ENCODE measurements at places on chromosomes 11 and 22. TPM values are rescaled to one million over a fixed set of nuclear protein-coding genes. Genes with fewer than 3 reads are reported as not detected.

PGA4 gene
- not detected for total RNA-seq

TOM1 gene
- total RNA-seq: 37.8 TPM

MS4A6E gene
- not detected for total RNA-seq

TRAF6 gene
- 13.5 TPM for total RNA-seq

LMNTD2 gene
- total RNA-seq: 4.8 TPM

DBX1 gene
- not detected for total RNA-seq

BBOX1 gene
- not detected for total RNA-seq

AQP11 gene
- 0.20 TPM for total RNA-seq

MRGPRX3 gene
- total RNA-seq: not detected

OR52I1 gene
- not detected for total RNA-seq

RAG1 gene
- total RNA-seq: 0.10 TPM

PAX6 gene
- not detected for total RNA-seq

CD248 gene
- 2.5 TPM for total RNA-seq

GTF2H1 gene
- 50.6 TPM for total RNA-seq

GRCh38 chr11:114239753-114240161 is 56.4 kb upstream of the NNMT start:
- DNase-seq: no peak

DNA sequence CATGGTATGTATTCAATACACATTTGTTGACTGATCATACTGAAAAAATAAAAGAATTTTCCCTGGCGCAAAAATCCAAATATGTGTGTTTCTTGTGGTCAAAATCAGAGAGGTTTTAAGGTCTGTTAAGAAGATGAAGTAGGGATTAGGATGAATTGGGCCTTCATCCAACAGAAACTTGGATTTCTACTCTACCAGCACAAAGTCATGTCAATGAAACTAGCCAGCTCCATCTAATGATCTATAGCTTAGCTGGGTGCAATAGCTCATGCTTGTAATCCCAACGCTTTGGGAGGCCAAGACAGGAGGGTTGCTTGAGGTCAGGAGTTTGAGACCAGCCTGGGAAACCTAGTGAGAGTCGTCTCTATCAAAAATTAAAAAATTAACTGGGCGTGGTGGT is 65.5 kb downstream of the USP35 start:
- DNase-seq: no peak

GRCh38 chr11:129417458-129417857 is 41.8 kb downstream of the BARX2 start:
- no peak for DNase-seq

DNA sequence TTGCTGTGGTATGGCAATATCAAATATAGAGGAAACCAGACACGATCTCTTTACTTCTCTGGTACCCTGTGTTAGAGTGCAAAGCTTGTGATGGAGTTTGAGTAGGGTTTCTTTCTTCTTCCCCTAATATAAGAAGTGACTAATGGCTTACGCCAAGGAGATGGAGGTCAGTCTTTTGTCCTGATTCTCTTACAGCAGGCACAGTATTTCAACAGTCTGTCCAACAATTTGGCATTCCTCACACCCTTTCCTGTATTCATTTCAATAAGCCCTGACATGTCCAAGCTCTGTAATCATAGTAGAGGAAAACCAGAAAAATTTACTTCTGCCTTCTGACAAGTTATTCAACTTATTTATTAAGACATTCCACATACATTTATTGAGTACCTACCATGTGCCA is 546.2 kb downstream of the TMEM135 start:
- no peak for DNase-seq

DNA sequence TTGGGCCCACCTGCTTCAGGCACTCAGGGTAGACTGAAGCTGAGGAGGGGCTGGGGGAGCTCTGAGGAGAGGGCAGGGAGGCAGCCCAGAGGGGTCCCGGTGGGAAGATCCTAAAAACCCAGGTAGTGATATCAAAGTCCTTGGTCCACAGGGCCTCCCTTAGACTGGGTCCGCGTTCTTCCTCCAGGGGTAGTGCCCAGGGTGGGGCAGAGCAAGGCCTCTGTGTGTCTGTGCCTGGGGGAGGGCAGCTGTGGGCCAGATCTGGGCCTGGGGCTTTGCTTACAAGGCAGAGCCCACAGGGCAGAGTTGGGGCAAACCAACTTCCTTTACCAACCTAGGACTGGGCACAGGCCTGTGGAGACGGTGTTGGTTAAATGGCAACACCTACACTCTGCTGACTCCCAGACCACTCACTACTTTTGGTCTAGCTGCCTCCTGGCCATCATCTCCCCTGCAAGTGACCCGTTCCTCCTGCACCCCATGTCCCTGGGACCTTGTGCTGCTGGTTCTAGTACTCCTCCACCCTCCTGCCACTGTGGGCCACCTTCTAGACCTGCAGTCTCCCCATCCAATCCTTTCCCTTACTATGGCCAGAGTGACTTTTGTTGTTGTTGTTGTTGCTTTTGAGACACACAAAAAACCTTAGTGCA is 15.8 kb downstream of the ATG16L2 start:
- DNase-seq: no peak

- no peak for DNase-seq
These were observed 2.7 kb downstream of the DTX4 start for GRCh38 chr11:59174664-59175033.

- no peak for DNase-seq
These were observed 7.6 kb upstream of the OR52K2 start for GRCh38 chr11:4441515-4441914.

GRCh38 chr11:101188801-101189200 is 59.2 kb upstream of the PGR start:
- no peak for DNase-seq

DNA sequence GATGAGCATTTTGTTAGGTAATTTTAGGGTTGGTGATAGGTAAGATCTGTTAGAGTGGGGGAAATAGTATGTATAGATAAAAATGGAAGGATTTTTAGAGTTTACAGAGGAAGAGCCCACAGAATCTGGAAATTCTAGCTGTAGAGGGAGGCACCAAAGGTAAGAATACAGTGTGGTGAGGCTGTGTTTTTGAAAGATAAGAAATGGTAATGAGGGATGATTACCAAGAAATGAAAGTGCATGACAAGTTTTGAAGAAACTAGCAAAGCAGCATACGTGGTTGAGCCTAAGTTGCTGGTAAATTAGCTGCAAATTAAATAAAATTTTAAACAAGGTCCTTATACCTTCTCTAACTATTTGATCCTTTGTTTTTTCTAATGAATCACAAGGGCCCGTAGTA is 14.6 kb upstream of the RASSF10 start:
- no peak for DNase-seq

- DNase-seq: no peak
These were observed 1.8 kb downstream of the SYT7 start for GRCh38 chr11:61578819-61579675.

- DNase-seq: no peak
These were observed 73.5 kb upstream of the THY1 start for GRCh38 chr11:119496469-119496868.

GRCh38 chr22:37972527-37972926 is 11.8 kb downstream of the SOX10 start:
- DNase-seq: no peak

- DNase-seq: no peak
These were observed 992.8 kb downstream of the DLG2 start for GRCh38 chr11:84634309-84634708.

GRCh38 chr22:47779474-47779873 is 1017.0 kb downstream of the TBC1D22A start:
- no peak for DNase-seq

DNA sequence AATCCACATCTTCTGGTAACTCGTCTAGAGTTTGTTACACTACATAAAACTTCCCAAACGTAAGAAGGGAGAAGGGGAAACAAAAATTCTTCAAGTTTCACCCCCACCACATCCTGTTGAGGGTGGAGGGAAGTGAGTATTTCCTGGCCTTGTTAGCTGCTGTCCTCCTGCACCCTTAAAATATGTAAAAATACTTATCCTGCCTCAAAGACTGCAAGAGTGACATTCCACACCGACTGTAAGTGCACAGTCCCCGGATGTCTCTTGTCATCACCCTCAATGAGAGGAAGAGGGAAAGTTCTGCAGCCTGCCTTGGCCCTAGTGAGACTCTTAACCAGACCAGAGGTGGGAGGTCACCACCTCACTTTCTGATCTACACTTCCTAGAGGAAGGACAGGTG is 3.3 kb downstream of the TMEM121B start:
- peak; percentile 29 for DNase-seq

- no peak for DNase-seq
These were observed 22.2 kb upstream of the IL18BP start for GRCh38 chr11:71976551-71976950.

DNA sequence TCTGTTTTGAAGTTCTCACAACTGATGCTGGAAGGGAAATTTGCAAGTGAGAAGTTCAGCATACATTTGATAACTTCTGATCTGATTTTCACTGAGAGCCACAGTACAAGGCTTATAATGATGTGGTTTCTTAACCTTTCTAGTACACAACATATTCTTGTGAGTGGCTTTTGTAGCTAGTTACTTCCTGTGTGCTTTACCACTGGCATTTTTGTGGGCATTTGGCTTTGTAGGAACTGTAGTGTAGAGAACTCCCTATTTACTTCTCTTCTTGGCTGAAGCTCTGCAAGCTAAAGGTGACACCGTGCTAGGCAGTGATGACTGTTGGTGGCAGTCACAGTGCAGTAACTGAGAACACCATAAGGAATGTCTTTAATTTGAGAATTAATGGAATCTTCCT is 14.9 kb downstream of the USP47 start:
- DNase-seq: peak; percentile 61

DNA sequence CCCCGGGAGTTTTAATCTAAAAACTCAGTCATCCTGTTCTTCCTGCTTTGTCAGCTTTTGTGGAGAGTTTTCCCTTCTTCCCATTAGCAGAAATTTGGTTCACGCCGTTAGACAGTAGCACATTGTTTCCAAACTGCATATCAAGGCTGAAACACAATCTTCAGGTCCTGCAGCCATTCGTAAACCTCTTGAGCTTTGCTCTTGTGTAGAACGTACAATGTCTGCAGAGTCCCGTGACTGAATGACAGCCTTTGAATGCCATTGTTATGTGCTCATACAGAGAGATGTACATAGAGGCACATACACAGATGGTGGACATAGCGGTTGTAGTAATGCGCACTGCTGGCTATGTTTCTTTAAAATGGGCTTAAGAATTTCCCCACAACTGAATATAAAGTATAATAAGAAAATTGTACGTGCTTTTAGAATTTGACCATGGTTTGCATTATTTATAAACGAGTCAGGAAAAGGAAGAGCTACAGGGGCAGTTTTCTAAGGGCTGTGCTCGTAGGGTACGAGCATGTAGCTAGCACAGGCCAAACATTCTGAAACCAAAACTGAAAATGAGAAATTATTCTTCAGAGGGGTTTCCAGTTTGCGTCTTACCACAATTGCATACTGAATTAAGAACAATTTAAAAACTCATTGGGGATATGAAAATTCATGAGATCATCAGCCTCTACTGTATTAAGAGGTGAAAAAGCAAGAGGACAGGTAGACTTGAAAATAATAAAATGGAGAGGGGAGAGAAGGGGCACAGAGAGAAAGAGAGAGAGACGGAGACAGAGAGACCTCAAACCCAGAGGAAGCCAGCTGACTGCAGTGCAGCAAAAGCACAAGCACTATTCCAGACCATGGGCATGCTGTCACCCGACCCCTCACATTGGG is 310.1 kb downstream of the CADM1 start:
- no peak for DNase-seq

GRCh38 chr11:83427943-83428342 is 141.8 kb upstream of the CCDC90B start:
- DNase-seq: no peak

- DNase-seq: no peak
These were observed 28.2 kb upstream of the TMPRSS4 start for GRCh38 chr11:118048472-118049370.

DNA sequence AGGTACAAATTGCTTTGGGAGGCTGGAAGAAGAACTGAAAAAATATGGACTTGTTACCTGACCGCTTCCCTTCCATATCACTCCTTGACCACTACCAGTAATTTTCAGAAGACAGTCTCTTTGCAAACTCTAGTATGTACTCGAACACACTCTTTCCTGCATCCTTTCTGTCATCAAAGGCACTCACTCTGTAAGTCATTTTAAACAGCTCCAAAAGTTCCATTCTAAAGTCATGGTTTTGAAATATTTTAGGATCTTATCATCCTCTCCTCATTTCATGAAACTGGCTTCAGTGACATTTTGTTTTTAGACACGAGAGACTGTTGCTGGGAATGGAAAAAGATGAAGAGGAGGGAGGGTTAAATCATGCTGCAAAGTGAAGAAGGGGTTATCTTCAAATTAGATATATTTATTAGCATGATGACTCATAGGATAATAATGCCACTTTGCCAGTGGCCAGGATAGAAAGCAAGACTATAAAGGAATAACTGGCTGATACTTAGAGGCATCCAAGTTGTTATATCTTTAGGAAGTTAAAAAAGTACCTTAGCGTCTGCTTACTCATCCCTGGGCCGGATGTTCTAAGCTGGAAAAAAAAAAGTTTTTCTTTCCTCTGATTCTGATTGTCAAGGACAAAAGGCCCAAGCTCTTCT is 549.3 kb downstream of the METTL15 start:
- DNase-seq: no peak

DNA sequence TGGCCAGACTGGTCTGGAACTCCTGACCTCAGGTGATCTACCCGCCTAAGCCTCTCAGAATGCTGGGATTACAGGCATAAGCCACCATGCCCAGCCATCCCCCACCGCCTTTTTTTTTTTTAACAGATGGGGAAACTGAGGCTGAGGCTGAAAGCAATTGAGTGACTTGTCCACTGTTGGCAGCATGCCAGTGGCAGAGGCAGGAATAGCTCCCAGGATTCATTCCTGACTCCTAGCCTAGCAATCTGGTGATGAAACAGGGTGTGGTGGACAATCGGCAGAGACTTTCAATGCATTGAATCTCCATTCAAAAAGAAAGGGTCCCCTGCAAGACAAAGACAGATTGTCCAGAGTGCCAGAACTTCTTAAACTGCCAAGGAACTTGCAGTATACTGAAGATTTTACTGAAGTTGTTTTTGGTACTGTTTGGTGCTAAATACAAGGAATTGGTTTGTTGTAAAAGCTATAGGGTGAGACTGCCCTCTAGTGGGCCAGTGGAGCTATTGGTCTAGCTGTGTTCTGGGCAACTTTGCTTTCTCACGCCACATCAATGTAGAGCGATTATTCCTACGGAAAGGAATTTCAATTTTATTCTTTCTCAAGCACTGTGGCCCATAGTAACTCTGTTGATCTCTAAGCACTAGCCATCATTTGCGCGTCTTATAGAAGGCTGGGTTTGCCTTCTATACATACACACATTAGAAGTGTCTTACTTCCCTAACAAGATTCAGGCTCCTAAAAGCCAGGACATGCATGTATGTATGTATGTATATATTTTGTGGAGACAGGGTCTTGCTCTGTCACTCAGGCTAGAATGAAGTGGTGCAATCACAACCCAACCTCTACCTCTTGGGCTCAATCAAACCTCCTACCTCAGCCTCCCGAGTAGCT is 21.0 kb downstream of the C22orf31 start:
- peak; percentile 81 for DNase-seq

DNA sequence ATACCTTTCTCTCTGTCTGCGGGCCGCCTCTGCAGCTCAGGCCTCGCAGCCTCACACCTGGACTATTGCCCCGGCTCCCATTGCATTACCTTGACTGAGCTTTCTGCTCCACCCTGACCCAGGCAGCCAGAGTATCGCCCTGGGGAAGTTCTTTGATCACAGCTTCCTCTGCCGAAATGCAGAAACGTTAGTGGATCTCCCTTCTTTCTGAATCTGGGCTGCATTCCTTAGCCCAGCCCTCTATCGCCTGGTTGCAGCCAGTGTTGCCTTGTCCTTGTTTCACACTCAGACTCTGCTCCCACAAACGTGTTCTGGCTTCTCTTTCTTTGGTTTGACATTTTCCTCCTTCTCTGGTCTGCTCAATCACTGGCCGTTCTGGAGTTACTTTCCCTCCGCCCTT is 195.7 kb downstream of the ADAMTS15 start:
- no peak for DNase-seq

All from activated CD4-positive, alpha-beta T cell treated with anti-CD3 and anti-CD28 coated beads, Interleukin-2, amount 10 ng/mL, durations not matched to agents 7 days and 5 days (primary cell).